ENCODE measurements at places on chromosomes 3 and 15.

DNA sequence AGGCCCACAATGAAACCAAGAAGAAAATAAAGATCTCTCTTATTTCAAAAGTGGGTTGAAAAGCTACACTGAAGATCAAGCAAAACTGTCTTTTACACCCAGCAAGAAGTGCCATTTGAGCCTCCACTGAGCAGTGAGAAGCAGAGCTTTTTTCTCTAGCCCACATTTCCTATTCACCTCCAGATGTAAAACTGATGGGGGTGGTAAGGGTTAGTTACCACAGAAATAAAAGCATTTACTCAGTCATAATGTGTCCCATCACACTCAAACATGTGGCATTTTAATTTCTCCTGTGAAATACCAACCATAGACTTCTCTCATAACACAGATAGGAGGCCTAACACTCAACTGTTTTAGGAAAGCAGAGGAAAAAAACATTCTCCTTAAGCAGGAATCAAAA lies 21.0 kb downstream of the IFT57 start:
- DNase-seq: no peak

DNA sequence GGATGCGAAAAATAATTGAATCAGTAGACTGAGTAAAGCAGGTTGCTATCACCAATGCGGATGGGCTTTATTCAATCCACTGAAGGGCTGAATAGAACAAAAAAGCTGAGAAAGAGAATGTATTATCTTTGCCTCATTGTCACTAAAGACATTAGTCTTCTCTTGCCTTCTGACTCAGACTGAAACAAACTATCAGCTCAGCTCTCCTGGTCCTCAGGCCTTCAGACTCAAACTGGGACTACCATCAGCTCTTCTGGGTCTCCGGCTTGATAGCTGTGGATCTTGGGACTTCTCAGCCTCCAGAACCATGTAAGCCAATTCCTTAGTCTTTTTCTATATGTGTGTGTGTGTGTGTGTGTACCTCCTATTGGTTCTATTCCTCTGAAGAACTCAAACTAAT lies 12.6 kb downstream of the IFT57 start:
- DNase-seq: no peak

GRCh38 chr3:126546549-126547239 lies 12.0 kb downstream of the C3orf22 start:
- DNase-seq: no peak

DNA sequence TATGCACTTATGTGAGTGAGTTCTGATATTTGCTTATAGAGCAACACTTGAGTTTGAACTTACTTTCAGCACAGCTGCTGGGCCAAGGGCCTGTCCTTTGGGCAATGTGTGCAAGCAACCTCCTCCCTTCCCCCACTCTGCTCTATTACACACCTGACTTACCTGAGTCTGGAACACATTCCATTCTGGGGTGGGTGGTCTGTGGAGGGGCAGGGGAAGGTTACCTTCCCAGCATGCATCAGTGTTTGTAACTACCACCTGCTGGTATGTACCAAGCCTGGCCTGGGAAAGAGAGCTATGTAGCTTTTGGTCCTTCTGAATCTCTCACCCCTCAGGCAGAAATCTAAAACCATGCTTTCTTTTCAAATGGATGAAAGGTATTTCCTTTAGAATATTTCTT lies 103.0 kb downstream of the ISL2 start:
- DNase-seq: no peak

GRCh38 chr3:50423543-50423942 lies 64.2 kb upstream of the TMEM115 start:
- DNase-seq: no peak

DNA sequence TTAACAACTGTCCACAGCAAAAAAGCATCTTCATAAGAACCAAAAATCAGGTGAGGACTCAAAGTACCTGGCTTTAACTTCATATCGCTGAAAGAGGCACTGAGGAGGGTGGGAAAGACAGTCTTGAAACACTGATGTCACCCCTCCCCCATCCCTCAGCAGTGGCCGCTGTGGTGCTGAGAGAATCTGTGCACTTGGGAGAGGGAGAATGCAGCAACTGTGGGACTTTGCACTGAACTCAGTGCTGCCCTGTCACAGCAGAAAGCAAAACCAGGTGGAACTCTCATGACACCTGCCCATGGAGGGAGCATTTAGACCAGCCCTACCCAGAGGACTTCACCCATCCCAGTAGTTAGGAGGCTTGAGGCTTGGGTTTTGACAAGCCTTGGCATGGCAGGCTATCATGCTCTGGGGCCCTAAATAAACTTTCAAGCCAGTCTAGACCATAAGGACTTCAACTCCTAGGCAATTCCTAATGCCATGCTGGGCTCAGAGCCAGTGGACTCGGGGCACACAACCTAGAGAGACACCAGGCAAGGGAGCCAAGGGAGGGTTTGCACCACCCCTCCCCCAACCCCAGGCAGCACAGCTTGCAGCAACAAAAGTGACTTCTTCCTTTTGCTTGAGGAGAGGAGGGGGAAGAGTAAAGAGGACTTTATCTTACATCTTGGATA lies 6.1 kb upstream of the ZSCAN2 start:
- no peak for DNase-seq
